Activated naive CD8-positive, alpha-beta T cell treated with anti-CD3 and anti-CD28 coated beads, Interleukin-2, amount 50 U/mL, for 16 hours (primary cell): ENCODE measurements at places on chromosomes 16 and 17.

DNA sequence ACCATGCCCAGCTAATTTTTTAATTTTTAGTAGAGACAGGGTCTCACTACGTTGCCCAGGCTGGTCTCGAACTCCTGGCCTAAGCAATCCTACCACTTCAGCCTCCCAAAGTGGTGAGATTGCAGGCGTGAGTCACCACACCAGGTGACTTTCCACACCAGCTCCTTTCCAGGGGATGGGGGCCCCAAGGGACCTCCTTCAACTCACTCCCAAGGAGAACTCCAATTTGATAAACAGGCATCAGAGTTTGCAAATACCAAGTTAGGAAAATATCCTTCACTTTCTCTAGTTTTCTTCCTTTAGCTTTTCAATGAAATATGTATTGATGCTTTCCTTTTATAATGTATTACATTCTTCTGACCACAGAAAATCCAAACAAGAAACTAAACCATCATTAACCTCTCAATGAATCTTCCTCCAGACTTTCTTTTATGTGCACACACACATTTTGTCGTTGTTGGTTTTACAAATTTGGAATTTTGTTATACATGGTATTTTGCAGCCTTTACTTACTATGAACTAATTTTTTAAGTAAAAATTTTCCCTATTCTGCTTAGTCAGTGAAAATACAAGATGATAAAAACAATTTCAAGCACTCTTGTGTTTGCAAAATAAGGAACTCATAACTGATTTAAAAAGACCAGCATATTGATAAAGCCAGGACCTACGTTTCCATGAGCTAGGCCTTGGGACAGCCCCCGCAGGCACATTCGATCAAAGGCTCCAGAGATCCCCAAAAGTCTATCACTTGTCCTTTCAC lies 32.0 kb downstream of the GAS7 start:
- no peak for DNase-seq

- DNase-seq, result no peak
These were observed 10.2 kb downstream of the PIK3R5 start for GRCh38 chr17:8955021-8955959.

GRCh38 chr17:2343421-2343820 lies 6.1 kb downstream of the SGSM2 start:
- no peak for DNase-seq

DNA sequence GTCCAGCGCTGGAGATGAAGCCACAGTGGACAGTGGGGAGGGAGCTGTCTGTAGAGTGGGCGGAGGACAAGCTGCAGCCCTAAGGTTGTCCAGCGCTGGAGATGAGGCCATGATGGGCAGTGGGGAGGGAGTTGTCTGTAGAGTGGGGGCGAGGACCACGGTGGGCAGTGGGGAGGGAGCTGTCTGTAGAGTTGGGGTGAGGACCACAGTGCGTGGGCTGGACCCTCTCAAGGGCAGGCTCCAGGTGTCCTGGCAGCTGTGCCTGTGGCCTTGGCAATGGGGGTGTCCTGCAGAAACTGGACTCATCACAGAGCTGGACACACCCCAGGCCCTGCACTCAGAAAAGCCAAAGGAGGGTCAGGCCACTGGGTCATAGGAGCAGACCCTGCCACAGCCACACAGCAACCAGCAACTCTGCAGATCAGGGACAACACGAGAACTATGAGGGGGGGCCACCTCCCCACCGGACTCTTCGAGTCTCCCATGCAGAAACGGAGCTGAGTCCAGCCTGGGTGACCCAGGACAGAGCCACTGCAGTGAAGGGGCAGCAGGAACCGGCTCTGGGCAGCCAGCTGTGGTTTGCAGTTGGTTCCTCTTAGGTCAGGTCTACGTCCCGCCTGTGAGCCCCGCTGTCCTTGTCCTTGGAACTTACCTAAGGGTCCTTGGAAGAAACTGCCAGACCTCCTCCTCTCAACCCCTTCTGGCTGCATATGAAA lies 33.4 kb upstream of the CBFA2T3 start:
- no peak for DNase-seq

- no peak for DNase-seq
These were observed 121.3 kb upstream of the PLCG2 start for GRCh38 chr16:81657781-81658180.
